GM04504 (cell line): ENCODE measurements at places on chromosomes 13 and 19.

DNA sequence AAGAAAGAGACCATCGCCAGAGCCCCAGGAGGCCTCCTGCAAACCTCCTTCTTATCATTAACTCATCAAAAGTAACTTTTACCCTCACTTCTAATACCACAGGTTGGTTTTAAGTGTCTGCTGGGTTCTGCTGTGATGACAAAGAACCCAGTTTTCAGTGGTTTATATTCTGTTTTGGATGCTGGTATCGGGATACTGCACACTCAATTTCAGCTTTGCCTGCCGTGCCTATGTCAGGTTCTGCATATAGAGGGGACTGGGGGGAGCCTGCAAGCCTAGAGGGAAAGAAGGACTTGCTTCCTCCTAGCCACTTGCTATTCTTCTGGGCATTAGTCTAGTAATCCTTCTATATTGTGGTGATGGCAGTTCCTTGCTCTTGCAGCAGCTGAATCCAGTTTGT, 242.4 kb downstream of the KCNRG start:
- DNase-seq: no peak

DNA sequence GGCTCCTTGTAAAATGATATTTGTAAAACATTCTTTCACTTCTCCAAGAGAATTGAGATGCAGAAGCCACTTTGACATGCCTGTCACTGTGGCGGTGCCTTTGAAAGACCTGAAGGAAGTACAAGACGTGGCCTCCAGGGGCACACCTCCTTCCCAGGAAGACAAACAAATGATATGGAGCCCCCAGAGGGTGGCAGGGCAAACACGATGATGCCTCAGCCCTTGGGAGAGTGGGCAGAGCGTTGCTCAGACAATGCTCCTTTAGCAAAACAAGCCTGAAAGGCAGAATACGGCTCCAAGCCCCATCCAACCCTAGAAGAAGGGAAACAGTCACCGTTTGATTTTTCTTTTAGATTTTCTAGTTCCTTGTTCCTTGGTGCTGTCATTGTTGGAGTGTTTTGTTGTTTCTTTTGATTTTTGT, 9.2 kb upstream of the ATP12A start:
- DNase-seq: no peak

DNA sequence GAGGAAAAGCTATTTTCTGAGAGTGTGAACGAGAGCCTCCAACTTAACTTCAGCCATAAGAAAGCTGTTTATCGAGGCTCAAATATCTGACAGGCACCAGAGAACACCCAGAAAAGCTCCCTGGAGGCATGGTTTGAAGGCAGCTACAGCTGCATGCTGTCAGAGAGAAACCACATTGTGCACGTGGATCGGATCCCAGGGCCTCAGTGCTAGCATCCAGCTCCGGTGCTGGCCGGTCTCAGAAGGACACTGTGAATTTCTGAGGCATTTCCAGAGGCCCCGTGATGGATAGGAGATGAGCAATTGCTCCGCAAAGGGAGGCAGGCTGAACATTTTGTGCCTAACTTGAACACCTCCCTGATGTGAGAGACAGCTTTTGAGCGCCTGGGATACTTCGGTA, 315.7 kb downstream of the FGF9 start:
- no peak for DNase-seq

DNA sequence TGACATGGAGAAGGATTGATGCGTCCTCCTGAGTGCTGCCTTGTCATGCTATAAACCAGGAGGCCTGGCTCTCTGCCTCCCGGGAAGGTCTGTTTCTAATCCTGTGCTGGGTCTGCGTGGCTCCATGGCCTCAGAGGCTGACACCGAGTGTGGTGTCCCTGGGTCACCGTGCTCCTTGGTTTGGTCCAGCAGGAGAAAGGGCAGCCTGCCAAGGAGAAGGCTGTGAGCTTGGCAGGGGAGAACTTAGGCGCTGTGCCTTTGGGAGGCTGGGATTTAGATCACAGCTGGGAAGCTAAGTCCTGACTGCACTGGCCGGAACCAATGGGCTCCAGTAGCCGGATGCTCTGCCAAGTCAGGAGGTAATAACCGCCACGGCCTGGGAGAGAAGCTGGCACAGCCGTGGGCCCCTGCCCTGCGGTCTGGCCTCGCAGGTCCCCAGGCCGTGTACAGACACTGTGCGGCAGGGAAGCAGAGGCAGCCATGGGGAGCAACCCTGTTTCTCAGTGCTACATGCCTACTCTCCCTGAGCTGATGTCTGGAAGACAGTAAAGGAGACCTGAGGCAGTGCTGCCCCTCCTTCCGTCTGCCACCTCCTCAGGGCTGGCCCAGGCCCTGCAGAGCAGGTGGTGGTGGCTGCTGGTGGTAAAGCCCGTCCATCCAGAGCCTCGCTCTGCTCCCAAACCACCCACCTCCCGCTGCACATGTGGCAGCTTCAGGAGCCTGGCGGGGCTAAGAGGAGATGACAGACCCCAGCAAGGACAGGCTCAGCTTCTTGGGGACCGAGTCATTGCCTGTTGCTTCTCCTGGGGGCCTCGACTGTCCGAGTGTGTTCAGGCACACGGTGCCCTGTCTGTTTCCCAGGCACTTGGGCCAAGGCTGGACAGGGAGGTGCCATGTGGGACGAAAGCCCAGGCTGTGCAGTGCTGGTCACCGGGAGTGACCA, 44.9 kb downstream of the C13orf46 start:
- peak; percentile 95 for DNase-seq
